ENCODE measurements at places on chromosomes 5 and 9.

- no peak for DNase-seq
Measured at GRCh38 chr9:98442114-98442513, 186.7 kb upstream of the TBC1D2 start.

GRCh38 chr9:20684875-20685696 is 1.0 kb downstream of the FOCAD start:
- DNase-seq, result no peak

- DNase-seq, result no peak
Measured at GRCh38 chr5:141508798-141509611, 20.1 kb downstream of the PCDHGC5 start.

- DNase-seq, result no peak
Measured at GRCh38 chr9:84652496-84653120, 16.9 kb upstream of the NTRK2 start.

DNA sequence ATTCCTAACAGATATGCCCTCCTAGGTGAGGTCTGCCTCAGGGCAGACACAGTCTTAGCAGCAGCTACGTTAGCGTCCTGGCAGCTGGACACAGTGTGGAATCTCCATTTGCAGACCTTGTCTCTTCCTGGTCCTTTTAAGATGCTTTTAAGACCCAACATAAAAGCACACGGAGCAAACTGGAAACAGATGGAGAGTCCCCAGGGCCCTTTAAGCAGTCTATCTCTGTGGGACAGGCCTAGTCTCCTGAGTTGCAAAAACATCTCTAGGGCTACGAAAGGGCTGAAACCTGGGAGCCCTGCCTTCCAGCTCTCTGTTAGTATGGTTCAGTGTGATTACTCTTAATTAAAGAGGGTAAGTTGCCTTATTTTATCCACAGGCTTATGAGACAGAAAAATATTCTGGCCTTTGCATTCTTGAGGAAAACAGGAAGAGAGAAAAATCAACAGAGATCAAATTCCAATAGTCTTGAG is 66.0 kb upstream of the GNA14 start:
- no peak for DNase-seq

DNA sequence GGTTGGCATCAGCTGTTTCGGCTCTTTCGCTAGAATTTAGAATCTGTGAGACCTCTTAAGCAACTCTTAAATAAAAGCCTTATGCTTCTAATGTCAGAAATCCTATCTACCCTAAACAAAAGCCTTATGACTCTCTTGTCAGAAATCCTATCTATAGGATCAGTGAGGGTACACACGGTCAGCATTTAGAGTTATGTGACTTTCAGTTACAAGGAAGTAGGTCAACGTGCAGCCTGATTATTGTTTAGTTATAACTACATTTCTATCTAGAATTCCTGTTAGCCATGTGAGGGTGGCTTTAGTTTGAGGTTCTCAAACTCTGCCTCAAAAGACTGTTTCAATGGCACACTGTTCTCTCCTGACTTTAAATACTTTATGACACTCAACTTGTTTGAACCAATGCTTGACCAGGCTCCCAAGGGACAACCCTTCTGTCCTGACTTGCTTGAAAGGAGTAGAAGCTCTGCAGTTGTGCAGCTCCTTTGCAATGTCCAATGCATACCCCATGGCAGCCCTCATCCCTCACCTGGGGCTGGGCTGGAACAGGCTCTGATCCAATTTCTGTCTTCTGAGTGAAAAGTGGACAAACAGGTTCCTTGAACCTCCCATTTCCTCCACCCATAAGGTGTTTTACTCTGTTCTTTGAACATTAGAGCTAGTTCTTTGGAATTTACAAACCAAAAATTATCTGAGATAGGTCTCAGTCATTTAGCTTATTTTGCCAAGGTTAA is 251.6 kb upstream of the PIK3R1 start:
- peak; percentile 14 for DNase-seq

DNA sequence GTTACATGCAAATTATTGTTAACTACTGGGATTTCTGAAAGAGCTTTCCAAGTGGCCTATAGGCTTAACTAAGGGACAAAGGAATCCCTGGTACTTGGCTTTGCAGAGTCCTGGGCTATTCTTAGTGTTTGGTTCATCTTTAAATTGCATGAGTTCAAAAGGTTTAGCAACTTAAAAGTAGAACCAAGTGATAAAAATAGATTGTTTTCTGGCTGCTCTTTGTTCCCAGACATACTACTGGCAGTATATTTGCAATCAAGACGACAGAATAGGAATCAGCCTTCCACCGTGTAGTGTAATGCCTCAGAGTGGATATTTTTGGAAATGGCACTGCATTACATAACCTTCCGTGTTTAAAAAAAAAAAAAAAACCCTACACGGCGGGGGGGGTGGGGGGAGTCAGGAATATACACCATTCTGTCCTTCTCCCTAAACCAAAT is 1.0 kb downstream of the NREP start:
- DNase-seq, result no peak

GRCh38 chr5:7518947-7519560 is 123.1 kb downstream of the ADCY2 start:
- DNase-seq, result peak; percentile 47

GRCh38 chr5:94199566-94199965 is 418.8 kb downstream of the KIAA0825 start:
- DNase-seq, result no peak

DNA sequence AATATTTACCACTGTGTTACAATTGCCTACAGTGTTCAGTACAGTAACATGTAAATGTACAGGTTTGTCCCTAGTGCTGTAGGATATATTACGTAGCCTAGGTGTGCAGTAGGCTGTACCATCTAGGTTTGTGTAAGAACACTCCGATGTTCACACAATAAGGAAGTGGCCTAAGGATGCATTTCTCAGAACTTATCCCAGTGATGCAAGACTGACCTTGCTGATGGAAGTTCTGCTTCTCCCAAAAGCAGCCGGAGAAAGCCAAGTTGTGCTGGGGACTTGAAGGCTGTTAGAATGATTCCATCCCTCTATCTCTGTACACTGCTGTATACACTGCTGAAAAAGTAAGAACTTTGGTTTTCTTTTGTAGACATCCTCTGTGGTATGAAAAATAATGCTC is 21.6 kb downstream of the NEUROG1 start:
- DNase-seq, result no peak

DNA sequence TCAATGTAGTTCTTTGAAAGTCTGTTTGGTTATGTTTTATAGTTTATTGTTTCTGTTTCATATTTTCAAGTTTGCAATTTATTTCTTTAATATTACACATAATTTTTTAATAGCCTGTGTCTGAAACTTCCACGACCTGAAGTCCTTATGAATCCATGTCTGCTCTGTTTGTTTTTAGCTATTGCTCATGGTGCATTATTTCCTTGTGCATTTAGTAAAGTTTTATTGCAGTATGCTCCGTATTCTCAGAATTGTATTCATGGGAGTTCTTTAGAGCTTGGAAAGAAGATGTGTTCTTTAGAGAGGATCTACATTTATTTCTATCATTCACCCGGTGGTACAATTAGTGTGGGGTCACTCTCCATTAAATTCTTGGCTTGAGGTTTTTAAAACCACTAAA is 133.2 kb upstream of the NFIB start:
- no peak for DNase-seq

DNA sequence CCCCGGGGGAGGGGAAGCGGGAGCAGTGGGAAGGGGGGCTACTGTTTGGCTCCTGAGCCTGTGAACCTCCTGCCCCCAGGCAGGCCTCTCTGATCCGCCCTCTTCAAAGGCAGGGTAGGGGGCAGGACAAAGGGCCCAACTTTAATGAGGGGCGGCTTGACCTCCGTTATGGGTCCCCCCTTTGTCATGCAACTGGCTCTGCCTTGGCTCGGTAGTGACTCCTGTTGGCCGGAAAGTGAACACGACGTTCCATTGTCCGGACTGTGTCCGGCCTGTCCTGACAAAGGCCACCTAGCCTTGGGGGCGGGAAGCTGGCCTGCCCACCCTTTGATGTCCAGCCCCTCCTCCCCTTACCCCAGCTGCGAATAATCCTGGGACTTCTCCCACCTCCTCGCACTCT is 1.3 kb downstream of the CDX1 start:
- DNase-seq, result no peak

DNA sequence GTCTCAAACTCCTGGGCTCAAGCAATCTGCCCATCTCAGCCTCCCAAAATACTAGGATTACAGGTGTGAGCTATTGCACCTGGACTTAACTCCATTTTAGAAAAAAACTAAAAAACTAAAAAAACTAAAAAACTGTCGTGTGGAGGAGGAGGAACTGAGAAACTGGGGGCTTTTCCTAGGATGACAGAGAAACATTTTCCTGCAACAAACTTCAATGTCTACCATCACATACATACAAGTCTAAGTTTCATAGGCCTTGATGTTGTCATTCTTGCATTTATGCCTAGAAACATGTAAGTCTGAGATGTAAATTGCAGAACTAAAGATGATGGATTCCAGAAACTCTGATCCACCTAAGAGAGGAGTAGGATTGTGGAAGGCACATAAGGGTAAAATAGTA is 556.8 kb downstream of the RAB3C start:
- DNase-seq, result no peak

GRCh38 chr9:136750526-136750925 is 2.2 kb upstream of the LCN6 start:
- no peak for DNase-seq

- no peak for DNase-seq
Measured at GRCh38 chr5:61680247-61680646, 348.2 kb downstream of the ZSWIM6 start.

- DNase-seq, result no peak
Measured at GRCh38 chr5:149724130-149724840, 5.8 kb upstream of the PPARGC1B start.

- no peak for DNase-seq
Measured at GRCh38 chr9:112021742-112022141, 125.1 kb downstream of the UGCG start.

- no peak for DNase-seq
Measured at GRCh38 chr5:95044096-95044495, 240.8 kb downstream of the MCTP1 start.

- DNase-seq, result no peak
Measured at GRCh38 chr9:31542384-31543055, 841.9 kb upstream of the ACO1 start.

GRCh38 chr5:31855134-31856040 is 216.5 kb downstream of the PDZD2 start:
- DNase-seq, result peak; percentile 68

GRCh38 chr5:174532455-174533453 is 191.6 kb upstream of the MSX2 start:
- DNase-seq, result peak; percentile 71

- no peak for DNase-seq
Measured at GRCh38 chr5:109878887-109879286, 189.2 kb downstream of the MAN2A1 start.

GRCh38 chr9:123337971-123338370 is 18.0 kb upstream of the CRB2 start:
- DNase-seq, result no peak

DNA sequence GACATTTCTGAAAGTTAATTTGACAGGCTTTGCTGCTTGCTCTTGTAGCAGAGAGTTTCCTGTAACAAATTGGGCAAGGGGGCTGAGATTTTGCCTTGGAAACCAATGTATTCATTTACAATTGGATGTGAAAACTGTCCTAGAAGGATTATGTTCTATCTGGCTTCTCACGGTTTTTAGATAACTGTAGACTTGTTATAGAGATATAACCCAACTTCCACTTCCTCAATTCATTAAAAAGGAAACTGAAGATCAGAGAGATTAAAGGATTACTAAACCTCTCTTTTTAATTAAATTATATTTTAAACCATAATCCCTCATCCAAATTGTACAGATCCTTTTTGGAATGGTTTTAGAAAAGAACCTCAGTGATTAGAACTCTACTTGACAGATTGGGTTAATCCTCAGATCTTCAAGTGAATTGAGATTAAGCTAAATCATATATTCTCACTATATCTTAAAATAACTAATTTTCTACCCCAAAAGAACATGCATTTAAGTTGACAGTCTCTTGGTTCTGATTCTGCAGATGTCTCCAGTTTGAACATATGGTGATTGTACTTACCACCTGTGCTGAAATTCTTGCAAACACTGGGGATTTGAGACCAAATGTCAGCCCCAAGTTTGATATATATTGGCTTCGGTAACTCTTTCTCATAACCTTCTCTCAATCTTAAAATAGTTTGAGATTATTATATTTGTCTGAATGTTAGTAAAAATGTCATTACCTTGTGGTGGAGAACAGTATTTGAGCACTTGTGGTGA is 130.1 kb upstream of the C9orf72 start:
- no peak for DNase-seq
